Erythroblast (primary cell): ENCODE measurements at places on chromosomes 1 and 21.

DNA sequence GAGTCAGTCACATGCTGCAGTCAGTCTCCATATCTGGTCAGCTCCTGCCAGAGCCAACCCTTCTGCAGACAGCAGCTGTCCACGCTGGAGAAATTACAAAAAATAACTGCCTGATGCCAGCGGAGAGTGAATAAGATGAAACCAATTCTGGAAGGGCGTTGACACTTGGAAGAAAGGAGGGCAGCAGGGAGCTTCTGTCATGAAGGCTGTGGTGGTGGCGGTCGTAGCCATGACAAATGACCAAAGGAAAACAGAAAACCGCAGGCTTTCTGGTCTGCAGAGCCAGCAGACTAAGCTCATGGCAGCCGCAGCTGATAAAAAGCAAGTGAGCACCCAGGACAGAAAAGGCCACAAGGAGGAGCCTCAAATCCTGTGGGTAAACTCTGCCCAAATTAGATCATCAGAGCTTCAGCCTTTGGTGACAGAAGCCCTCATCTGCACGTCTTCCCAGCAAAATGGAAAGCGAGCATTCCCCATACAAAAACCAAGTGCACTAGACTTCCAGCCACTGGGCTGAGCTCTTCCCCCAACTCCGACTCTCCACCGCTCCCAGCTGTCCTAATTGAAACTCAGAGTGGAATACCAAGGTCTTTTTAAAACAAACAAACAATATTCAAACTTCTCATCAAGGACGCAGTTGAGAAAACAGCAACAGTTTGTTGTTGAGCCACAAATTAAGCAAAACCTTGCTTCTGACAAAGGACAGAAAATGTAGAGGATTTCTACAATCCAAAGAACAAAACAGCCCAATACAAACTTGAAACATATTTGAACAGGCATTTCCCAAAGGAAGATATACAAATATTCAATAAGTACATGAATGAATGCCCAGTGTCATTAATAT lies 28.7 kb downstream of the RSPH1 start:
- DNase-seq: peak; percentile 47

- no peak for DNase-seq
These were observed 372 bp downstream of the SLC25A44 start for GRCh38 chr1:156194300-156194652.

DNA sequence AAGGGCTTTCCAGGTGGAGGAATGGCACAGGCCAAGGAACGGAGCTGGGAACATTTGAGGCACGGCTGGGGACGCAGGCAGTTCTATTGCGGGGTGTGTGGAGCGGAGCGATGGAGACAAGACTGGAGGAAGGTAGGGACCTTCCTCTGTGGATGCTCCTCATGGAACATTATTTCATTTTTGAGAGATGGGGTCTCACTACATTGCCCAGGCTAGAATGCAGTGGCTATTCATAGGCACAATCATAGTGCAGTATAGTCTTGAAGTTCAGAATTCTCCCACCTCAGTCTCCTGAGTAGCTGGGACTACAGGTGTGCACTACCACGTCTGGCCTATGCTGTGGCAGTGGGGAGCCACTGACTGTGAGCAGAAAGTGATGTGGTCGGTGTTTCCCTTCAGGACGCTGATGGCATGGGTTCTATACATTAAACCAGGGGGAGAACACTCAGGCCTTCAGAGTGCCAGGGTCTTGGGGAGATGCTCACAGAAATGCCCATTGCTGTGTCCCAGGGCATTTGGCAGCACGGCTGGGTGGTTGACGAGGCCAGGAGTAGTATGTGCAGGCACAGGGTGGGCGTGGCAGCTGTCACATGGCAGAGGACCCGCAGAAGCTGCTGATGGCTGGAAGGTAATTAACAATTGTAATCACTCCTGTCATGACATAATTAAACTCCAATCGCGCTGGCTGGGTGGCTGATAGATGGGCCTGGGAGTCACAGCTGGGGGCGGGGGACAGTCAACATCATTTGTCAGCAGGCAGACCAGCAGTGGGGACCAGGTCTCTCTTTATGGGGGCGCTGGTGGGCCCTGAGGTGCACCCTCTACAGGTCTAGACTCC lies 40.8 kb upstream of the ACOT11 start:
- DNase-seq: no peak

DNA sequence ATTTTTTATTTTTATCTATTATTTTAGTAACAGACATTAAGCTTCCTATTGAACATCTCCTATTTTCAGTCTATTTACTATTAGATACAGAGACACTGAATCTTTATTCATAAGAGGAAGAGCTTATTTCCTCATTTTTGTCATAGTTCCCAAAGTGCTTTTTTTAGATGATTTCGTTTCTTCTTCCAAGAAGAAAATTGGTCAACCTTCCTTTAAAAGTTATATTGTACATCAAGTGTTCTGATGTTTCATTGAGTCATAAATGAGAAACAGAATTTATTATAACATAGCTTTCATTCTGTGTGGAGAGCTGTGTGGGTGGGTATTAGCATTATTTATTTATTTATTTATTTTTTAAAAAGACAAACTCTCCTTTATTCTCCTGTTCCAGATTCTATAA lies 50.6 kb upstream of the BACH1 start:
- DNase-seq: no peak

DNA sequence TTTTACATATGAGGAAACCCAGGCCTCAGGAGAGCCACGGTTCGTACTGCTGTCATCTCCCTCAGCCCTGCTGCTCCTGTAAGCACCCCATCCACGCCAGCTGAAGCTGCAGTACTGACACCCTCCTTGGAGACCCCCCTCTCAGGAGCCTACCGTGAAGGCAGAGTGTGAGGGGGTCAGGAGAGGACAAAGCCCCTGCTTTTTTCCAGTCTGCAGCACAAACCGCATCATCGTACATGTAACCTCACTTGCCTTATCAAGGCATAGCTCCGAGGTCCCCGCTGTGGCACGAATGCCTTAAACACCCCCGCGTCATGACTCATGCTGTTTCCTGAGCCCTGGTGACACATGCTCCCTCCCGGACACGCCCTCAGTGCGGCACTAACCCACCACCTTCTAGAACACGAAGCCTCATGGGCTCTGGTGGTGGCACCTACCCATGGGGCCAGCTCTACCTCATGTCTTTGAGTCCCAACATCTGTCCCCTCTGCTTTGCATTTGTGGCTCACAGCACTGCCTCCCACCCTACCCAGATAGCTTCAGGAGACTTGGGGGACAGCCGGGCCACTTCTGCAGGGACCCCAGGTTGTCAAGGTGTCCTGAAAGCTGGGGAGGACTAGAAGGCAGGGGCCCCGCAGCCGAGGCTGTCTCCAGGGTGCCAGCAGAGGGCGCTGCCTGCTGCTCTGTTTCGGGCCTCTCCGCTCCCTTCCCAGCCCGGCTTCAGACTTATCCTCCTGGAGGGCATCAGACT lies 4.9 kb downstream of the SH3BGRL3 start:
- peak; percentile 97 for DNase-seq

DNA sequence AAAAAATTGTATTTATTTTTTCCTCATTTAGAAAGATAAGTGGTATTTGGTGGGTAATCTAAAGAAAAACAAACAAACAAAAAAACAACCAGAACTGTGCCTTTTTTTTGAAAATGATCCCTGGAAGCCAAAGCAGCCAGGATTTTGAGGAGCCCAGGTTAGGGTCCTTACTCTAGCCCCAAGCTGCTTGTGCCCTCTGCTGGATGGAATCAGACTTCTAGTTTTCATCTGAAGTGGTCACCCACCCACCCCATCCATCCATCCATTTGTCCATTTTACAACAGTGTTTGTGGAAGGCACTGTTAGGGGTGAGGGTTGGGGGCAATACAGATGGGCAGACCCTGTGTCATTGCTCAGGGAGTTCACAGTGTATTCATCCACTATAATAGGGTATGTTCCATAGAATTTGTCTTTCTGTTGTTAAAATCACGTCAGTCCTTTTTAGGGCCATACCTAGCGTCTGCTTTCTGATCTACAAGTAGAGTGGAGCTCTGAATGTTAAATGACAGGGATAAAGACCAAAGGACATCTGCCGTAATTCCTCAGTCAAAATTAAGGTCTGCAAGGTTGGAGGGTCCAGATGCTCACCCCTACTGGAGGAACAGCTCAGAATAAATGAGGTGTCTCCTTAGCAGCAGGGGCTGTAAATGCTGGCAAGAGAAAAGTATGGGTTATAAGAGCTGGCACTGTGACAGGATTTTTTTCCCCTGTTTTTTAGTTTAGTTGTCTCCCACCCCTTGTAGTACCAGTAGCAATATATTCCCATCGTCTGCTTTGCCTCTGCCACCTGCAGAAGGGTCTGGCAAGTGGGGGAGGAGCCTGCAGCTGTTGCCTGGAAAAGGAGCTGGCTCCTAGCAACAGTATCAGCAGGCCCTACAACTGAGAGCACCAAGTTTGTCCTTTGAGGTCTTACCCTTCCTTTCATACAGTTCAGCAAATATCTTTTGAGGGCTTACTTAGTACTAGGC lies 3.2 kb downstream of the LRRC42 start:
- DNase-seq: peak; percentile 64

DNA sequence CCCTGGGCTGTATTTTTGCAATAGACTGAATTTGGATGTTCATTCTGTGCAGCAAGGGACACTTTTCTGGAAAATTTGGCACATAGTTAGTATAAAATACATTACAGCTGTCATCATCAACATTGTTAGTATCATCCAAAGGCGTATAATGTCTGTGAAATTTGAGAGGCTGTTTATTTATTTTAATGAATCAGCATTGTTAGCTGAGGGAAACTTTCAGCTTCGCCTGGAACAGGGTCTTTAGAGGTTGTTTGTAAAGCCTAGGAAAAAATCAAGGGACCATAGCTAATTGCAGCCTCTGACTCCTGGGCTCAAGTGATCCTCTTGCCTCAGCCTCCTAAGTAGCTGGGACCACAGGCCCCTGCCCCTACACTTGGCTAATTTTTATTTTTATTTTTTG lies 106.8 kb upstream of the USP24 start:
- no peak for DNase-seq

DNA sequence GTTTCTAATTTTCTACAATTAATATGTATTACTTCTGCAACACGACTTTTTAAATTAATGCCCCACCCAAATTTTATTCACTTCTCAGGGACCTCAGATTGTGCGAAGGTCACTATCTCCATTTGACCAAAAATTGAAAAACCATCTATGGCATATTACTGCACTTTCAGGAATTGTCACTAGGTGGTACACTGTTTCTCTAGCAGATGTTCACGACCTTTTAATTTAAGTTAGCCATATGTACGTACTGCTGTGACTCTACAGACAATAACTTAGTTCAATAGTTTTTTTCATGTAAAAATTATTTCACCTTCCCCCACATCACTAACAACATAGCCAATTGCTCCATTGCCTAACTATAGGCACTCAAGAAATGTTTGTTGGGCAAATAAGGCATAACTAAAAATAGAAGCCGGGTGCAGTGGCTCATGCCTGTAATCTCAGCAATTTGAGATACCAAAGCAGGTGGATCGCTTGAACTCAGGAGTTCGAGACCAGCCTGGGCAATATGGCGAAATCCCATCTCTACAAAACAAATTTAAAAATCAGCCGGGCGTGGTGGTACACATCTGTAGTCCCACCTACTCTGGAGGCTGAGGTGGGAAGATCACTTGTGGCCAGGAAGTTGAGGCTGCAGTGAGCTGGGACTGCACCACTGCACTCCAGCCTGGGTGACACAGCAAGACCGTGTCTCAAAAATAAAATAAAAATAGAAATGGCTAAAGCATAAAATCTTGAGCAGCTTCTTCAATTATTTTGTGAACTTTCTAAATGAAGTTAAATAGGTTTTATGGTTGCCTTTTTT lies 75.7 kb upstream of the PKN2 start:
- DNase-seq: peak; percentile 30

- no peak for DNase-seq
These were observed 63.5 kb downstream of the LRIG2 start for GRCh38 chr1:113136476-113136875.

DNA sequence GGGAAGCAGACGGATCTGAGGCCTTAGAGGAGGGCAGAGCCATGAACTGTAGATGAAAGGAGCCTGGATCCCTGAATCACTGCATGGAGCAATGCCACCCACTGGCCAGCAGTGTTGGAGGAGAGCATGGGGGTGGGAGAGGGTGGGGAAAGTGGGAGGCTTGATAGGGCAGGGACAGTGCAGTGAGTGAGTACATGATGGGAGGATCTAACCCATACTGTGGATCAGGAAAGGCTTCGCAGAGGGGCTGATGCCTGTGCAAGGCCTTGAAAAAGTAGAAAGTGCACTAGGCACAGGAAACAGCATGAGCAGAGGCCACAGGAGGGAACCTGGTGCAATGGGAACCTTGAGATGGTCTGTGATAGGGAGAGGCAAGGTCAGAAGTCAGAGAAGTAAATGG lies 391.9 kb downstream of the PTPRU start:
- no peak for DNase-seq

DNA sequence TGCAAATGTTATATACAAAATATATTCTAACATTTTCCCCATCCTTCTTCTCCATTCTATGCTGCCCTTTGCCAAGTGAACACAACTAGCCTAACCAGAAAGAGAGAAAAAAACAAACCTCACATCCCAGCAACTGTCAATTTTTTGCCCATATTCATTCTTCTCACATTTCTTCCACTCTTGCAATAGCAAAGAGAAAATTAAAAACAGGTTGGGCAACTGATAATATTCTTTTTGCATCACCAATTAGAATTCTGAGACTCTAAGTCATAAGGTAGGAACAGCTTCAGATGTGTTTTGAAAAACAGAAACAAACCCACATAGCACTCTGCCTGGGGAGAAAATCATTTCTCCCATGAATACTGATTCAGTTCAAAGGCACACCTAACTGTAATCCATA lies 25.2 kb upstream of the EXO1 start:
- no peak for DNase-seq

- DNase-seq: no peak
These were observed 14.0 kb upstream of the TRIM63 start for GRCh38 chr1:26081267-26082019.

DNA sequence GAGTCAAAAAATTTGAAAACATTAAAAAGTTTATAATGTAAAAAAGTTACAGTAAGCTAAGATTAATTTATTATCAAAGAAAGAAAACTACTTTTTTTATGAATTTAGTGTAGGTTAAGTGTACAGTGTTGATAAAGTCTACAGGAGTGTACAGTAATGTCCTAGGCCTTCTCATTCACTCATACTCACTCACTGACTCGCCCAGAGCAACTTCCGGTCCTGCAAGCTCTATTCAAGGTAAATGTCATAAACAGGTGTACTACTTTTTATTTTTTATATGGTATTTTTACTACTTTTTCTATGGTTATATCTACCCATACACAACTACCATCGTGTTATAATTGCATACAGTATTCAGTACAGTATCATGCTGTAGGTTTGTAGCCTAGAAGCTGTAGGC lies 49.6 kb downstream of the TBX19 start:
- DNase-seq: no peak

DNA sequence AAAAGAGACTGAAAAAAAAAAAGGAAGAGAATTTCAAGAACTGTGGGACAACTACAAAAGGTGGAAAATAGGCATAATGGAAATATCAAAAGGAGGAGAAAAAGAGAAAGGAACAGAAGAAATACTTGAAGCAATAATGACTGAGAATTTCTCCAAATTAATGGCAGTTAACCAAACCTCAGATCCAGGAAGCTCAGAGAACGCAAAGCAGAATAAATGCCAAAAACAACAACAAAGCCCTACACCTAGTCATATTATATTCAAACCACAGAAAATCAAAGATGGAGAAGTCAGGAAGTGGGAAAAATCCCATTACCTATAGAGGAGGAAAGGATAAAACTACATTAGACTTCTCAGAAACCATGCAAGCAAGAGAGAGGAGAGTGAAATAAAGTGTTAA lies 20.7 kb upstream of the AHCYL1 start:
- no peak for DNase-seq
